ENCODE measurements at places on chromosomes 1 and 21.

- DNase-seq: no peak
Observed at GRCh38 chr1:229553621-229554130, 4.8 kb downstream of the ABCB10 start.

DNA sequence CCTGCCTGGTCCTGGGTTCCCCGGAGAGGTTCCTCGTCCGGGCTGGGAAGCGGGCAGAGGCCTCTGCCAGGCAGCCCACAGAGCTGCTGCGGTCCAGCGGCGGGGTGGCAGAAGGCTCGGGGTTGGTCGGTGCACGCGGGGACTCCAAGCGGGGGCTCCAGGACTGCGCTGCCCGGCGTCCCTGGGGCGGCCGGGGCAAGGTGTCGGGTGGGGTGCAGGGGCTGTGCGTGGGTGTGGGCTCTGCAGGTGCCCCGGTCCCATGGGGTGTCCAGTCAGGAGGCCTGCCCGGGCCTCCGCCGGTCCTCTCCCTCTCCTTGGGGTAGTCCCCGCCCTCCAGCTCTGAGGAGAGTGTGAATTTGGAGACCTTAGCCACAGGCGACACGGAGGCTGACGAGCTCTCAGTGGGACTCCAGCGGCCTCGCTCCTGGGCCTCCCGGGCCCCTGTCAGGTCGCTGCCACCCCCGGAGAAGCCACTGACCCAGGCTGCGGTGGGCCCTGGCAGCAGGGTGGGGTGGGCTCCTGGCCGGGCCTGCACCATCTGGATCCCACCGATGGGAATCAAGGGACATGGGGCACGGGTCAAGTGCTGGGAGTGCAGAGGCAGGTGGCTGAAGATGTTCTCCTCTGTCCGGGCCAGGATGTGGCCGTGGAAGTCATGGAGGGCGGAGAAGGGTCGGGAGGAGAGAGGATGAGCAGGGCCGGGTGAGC, 26.2 kb upstream of the EDN2 start:
- no peak for DNase-seq

- DNase-seq: no peak
Observed at GRCh38 chr1:194052514-194053338, 866.3 kb upstream of the B3GALT2 start.

GRCh38 chr1:204577794-204578478, 61.7 kb downstream of the MDM4 start:
- no peak for DNase-seq

GRCh38 chr1:59057211-59057694, 239.6 kb upstream of the FGGY start:
- peak; percentile 61 for DNase-seq

DNA sequence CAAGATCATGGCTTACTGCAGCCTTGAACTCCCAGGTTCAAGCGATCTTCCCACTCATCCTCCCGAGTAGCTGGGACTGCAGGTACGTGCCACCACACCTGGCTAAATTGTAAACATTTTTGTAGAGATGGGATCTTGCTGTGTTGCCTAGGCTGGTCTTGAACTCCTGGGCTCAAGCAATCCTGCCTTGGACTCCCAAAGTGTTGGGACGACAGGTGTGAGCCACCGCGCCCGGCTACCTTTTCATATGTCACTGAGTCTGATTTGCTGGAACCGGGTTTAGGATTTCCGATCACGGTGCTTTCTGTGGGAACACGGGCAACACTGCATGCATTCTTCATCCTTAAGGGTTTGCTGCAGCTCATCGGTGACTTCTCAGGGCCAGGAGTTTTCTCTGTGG, 32.2 kb upstream of the PCBP3 start:
- DNase-seq: no peak

DNA sequence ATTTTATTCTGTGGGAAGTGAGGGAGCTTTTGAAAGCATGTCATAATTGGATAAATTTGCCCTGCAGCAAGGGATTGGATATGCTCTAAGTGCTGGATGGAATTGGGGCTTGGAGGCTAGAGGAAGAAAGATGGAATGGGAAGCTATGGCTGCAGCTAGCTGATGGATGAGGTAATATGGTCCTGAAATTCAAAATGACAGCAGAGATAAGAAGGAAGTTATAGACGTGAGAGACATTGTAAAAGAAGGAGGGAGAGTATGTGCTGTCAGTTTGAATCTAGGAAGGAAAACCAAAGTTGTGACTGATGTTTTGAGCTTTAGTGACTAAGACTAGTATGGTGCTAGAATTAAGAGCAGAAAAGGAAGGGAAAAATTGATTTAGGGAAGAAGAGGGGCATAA, 299.9 kb upstream of the SPAG17 start:
- DNase-seq: no peak

DNA sequence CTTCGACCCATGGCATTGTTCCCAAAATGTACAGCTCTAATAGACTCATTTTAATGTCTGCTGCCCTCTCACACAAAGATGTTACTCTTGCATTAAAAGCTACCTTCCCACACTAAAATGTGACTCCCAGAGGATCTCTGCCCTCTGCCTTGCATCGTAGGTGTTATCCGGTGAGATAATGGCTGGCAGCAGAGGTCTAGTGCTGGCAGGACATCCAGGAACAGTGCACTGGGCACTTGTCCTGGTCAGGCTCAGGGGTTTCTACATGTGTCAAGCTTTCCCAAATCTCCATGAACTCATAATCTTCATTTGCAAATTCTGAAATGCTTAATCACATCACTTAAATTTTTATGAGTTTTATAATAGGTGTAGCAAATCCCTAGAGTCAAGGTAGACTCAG, 310.6 kb downstream of the LRRIQ3 start:
- DNase-seq: no peak

DNA sequence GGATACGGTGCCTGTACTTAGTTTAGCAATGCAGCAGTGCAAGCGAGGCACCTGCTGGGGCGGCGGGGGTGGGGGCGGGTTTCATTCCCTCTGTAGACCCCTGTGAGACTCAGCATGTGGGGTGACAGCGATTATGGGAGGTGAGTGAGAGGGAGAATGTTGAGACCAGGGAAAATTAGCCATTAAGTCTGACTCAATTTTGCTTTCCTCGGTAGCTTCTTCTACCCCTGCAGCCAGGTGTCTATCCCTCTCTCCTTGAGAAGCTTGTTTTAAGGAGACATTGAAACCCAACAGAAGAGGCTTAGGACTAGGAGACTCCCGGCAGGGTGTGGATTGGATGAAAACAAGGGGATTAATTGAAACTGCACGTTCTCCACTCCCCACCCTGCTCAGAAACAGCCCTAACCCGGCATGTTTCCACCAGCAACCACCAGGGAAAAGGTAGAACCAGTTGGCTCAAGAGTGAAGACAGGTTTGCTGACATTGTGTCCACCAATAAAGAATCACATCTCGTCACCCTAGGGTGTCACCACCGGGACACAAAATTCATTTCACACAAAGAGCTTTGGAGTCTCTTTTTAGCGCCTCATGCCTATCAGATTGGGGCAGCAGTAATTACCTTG, 20.6 kb upstream of the ATF3 start:
- DNase-seq: no peak

- no peak for DNase-seq
Observed at GRCh38 chr1:154416471-154417337, 11.6 kb downstream of the IL6R start.

- peak; percentile 50 for DNase-seq
Observed at GRCh38 chr1:157111396-157112165, 12.0 kb upstream of the ETV3L start.

- peak; percentile 99 for DNase-seq
Observed at GRCh38 chr1:6962478-6962995, 177.3 kb downstream of the CAMTA1 start.

DNA sequence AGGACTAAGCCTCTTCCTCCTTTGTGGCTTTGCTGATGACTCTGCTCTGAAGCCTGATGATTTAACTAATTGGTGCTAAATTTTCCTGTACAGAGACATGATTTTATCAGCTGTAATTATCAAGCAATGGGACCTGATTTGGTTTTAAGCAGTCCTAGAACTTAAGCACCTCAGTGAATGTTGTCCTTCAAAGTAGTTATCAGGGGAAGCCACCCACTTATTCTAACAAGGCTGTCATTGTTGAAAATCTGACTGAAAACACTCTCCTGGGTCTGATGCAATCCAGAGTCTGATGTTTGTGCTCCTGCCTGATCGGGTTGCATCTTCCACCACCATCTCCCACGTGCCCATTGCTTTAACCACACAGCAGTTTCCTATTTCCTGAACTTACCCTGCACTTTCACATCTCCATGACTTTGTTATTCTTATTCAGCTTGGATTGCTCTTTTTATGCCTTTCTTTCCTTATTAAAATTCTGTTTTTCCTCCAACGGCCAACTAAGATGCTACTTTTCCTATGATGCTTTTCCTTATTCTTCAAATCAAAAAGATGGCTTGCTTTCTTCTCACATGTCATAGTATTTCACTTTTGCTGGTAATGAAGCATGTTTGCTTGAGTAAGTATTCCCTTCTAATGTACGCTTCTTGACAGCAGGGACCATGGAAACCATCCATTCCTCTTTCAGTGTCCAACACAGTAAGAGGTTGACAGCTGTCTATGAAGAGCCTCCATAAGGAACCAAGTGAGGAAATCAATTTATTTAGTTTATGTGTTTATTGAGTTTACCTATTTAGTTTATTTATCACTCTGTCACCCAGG, 55.0 kb downstream of the S1PR1 start:
- DNase-seq: no peak

GRCh38 chr1:212797681-212798080, 6.0 kb downstream of the TATDN3 start:
- DNase-seq: no peak

- DNase-seq: no peak
Observed at GRCh38 chr1:27931759-27932158, 3.0 kb upstream of the SMPDL3B start.

DNA sequence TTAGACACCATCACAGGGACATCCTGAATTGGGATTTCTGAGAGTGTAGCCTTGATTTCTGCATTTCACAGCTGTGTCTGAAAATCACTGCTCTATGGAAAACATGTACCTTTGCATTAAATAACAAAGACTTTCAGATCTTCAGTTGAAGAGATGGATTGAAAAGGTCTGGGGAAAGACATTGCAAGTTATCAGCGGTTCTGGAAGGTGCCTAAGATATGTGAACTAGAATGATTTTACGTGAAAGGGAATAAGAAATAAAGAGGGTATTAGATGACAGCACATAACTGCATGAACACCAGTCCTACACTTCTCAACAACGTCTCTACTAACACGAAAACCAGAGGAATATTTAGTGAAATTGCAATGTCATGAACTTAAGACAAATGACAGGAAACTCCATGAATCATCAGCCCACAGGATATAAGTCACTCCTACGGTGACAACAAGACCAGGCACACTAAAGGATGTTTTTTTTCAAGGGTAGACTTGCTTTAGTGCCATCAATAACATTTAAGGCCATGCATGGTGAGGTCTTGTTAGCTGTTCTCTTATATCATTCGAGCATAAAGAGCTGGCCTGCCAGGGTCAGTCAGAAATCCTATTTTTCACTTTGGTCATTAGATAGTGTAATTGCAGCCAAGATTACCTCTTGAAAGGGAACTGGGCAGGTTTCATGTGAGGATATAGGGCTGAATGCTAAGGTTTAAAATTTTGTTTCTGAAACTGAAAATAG, 283.1 kb downstream of the GRIK1 start:
- DNase-seq: no peak

DNA sequence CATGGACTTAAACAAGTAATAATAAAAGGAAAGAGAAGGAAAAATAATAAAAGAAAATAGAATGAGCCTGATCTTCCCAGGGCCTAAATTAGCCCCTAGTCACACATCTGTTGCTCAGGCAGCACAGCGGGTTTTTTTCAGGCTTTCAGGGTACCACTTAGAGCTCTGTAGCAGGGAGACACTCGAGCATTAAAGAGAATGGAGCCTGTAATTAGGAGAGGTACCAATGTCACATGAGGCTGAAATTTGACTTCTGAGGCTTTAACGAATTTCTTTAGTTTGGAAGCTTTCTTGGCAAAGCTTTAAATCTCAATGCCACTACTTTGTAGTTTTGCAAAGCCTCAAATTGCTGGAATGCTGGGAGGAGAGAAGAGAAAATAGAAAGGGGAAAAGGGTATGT, 116.3 kb downstream of the AK5 start:
- no peak for DNase-seq

DNA sequence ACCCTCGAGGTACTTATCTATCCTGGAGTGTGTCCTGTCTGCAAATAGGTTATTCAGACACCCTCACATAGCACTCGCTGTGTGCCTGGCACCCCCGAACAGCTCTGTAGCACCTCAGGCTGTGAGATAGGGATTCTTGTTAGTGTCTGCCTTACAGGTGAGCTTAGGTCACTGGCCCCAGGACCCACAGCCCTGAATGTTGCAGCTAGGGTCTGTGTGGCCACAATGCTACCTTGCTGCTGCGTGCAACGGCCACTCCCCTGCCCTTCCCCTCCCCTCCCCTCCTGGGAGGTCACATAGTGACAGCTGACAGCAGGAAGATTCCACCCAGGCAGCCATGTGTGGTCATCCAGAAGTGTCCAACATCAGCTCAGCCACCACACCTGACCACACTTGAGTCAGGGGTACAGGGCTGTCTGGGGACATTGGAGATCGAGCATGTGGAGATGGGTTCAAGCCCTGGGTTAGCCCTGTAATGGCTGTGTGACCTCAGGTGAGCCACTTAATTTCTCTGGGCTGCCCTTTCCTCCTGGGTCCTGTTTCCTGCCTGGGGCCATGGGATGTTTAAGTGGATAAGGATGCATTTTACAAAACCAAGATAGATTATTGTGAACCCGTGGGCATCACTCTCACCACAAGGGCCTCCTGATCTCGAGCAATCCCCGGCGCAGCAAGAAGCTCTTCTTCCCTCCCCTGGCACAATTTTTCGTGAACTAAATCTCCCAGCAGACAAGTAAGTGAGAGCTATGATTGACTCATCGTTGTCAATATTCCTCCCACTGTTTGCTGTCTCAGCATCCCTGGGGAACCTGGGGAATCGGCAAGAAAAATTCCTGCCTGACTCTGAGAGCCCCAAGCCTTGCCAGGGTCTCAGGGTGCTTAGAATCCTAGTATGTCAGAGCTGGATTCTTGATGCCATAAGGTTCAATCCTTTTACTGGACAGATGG, 208.7 kb downstream of the PTPRU start:
- peak; percentile 25 for DNase-seq

Measured in ecto neural progenitor cell (in vitro differentiated cells).